ENCODE measurements at places on chromosomes 2 and 18.
A peak's percentile ranks its signal among the peaks of the same experiment; 100 is the strongest.

- DNase-seq: no peak
These were observed 44.7 kb upstream of the EML6 start for GRCh38 chr2:54678719-54679118.

DNA sequence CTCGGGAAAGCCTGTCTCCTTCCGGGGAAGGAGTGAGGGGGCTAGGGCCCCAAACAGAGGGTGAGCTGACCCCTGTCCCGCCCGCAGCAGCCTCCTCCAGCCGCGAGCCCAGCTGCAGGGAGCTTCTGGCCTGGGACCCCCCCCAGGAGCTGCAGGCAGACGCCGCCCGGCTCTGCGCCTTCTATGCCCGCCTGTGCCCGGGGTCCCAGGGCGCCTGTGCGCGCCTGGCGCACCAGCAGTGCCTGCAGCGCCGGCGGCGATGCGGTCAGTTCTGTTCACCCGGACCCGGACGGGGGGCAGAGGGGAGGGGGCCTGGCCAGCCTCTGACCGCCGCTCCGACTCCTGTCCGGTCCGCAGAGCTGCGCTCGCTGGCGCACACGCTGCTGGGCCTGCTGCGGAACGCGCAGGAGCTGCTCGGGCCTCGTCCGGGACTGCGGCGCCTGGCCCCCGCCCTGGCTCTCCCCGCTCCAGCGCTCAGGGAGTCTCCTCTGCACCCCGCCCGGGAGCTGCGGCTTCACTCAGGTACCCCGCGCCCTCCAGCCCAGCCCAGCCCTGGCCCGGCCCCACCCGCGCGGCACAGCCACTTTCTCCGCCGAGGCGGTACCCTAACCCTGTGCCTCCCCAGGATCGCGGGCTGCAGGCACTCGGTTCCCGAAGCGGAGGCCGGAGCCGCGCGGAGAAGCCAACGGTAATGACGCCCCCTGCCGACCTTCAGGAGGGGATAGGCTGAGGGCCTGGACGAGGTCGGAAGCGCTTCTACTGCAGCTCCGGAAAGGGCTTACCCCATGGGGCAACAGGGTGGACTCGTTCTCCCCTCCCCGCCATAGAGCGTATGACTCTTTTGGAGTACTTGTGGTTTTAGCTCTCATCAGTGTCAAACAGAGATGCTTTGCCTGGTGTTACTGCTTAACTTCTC is 2.0 kb upstream of the CHRND start:
- DNase-seq: no peak

- DNase-seq: no peak
These were observed 7.3 kb downstream of the GATA6 start for GRCh38 chr18:22176420-22177326.

- no peak for DNase-seq
These were observed 351.5 kb downstream of the ARHGAP15 start for GRCh38 chr2:143480601-143481236.

GRCh38 chr2:206435742-206436141 is 7.6 kb upstream of the ADAM23 start:
- no peak for DNase-seq

- no peak for DNase-seq
These were observed 15.9 kb downstream of the GTF3C3 start for GRCh38 chr2:196783431-196784094.

DNA sequence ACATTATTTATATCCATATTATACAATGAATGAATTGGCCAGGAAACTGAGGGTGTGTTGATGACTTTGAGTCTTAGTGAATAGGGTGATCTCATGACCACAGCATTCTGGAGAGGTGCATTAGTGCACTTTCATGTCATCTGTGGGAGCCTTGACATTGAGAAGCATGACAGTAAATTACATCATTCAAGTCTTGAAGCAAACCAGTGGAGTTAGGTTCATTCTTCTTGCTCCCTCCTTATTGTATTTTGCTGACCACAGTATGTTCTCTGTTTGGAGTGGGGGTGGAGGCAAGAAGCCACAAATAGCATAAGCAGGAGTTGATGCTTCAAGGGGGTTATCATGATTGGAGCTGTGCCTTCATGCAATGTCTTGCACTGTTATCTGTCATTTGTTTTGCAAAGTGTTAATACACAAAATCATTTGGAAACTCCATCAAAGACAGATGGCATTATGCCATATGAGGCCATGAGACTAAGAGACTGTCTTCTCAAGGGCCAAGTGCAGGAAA is 680.2 kb downstream of the NYAP2 start:
- DNase-seq: peak; percentile 77

DNA sequence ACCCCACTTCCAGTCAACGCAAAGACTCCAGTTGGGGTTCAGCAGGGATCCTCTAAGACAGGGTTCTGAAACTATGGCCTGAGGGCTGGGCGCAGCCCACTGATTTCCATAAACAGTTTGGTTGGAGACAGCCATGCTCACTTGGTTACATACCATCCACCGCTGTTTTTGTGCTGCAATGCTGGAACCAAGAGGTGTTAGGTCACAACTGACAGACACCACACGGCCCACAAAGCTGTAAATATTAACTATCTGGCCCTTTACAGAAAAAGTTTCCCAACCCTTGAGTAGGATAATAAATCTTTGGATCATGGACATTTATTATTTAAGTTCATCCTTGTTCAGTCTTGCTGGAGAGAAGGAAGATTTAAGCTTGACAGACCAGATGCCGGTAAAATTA is 8.4 kb upstream of the CD226 start:
- no peak for DNase-seq

- DNase-seq: no peak
These were observed 84.5 kb upstream of the MAPRE2 start for GRCh38 chr18:34956663-34957062.

DNA sequence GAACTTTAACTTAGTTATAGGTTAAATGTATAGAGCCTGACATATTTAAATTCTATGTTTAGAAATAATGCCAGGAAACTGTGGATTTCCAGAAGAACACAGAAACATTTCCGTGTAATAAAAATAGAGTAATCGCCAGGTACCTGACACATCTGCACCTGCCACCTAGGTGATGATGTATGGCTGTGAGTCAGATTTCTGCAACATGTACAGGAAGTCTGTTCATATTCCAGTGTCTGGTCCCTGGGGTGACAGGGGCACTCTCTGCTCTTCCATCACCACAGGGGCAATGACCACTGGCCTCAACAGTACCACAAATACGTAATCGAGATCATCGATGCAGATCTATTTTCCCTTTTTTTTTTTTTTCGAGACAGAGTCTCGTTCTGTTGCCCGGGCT is 101.1 kb upstream of the LPIN2 start:
- no peak for DNase-seq
